ENCODE measurements at places on chromosomes 16 and 17.

GRCh38 chr17:38762231-38762630 is 9.7 kb downstream of the PSMB3 start:
- DNase-seq: no peak

- no peak for DNase-seq
These were observed 100.6 kb downstream of the PITPNC1 start for GRCh38 chr17:67477687-67478086.

- DNase-seq: no peak
These were observed 299.4 kb downstream of the CPPED1 start for GRCh38 chr16:12504312-12504711.

DNA sequence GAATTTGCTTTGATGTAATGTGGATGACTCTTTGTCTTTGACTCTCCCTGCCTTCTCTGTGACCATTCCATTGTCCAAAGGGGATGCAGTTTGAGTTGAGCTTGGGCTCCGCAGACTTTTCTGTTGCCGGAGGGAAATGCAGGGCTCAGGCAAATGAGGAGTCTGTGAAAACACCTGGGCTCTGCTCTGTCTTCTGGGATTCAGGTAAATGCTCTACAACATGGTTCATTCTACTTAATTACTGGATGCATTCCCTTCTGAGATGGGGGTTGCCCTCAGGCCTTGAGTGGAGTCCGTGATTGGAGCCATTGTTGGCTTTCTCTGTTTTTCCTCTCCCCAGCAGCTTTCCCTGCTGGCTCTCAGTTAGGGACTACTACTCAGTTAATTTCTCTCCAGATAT is 26.4 kb upstream of the SPNS2 start:
- no peak for DNase-seq

GRCh38 chr17:66268247-66268927 is 34.0 kb upstream of the PRKCA start:
- no peak for DNase-seq

DNA sequence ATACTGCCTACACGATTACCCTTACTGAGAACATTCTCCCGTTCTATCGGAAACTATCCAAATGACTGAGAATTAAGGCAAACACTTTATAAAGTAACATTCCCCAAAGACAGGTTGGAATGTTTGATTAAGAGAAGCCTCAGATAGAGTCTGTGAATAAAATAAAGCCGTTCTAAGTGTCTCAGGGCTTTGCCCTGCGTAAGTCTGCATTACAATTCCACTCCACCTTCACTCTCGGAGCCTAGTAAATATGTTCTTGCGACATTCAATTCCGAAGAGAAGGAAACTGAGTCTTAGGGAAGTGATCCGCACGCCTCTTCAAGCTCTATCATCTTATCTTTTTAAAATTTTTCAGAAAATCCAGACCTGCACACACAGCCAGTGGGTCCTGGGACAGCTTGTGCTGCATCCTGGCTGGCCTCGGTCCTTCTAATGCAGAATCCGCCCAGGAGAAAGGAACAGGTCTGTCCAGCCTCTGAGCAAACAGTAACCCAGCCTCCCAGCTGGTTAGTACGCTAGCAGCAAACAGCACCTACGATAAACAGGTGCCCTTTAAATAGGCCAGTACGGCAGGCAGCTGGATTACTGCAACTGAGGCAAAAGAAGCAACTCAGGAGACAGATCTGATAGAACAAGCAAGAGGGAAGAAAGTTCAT is 254.1 kb upstream of the IRX3 start:
- no peak for DNase-seq

DNA sequence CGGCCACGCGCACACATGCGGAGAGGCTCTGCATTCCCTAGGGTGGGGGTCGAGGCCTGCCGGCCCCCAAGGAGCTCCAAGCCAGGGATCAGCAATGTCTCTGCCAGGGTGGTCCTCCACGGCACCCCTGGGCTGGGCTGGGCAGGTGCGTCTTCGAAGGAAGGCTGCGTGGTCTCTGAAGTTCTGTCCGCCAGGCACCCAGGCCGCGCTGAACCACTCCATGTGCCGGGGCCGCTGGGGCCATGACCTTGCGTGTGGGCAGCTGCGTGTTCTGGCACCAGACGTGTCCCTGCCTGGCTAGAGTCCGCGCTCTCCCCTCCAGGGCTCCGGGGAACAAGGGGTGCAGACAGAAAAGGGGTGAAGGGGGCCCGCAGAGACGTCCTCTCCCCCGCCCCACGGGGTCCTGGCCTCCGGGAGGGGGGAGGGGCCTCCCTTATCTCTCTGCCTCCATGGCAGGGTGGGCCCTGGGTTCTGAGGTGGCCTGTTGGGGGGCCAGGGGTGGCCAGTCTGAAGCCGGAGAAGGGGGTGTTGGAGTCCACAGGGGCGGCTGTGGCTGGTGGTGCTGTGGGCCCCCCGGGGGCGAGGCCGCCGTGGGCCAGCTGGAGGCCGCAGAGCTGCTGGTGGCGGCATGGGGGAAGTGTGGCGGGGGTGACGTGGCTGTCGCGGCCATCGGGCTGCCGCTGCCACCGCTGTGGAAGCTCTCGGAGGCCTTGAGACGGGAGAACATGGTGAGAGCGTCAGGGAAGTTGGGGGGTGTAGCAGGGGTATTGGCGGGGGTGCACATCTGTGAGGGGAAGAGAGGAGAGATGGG is 5.3 kb downstream of the UBALD1 start:
- DNase-seq: no peak

DNA sequence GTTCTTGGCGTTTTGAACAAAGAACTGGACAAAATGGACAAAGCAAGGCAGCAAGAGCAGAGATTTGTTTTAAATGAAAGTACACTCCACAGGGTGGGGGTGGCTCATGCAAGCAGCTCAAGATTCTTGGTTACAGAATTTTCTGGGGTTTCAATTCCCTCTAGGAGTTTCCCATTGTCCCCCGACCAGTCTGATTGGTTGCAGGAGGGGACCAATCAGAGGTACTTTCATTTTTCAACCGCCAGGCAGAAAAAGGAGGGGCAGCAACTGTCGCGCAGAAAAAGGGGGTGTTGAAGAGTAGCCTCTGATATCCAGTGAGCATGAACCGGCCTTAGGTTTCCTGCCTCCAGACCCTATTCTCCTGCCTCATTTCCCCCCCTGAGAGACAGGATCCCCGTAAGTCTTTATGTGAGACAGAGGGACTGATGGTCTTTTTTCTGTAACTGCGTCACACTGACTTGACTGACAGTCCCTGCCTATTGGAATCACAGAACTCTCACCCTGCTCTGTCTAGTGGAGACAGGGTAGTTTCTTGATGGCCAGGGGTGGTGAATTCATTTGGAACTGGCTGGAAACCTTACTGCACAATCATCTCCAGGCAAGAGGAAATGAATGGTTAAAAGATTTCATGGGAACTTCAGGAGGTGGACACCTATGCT is 59.4 kb upstream of the ALOX12 start:
- DNase-seq: no peak

- no peak for DNase-seq
These were observed 22.8 kb downstream of the GPR142 start for GRCh38 chr17:74389937-74390679.

DNA sequence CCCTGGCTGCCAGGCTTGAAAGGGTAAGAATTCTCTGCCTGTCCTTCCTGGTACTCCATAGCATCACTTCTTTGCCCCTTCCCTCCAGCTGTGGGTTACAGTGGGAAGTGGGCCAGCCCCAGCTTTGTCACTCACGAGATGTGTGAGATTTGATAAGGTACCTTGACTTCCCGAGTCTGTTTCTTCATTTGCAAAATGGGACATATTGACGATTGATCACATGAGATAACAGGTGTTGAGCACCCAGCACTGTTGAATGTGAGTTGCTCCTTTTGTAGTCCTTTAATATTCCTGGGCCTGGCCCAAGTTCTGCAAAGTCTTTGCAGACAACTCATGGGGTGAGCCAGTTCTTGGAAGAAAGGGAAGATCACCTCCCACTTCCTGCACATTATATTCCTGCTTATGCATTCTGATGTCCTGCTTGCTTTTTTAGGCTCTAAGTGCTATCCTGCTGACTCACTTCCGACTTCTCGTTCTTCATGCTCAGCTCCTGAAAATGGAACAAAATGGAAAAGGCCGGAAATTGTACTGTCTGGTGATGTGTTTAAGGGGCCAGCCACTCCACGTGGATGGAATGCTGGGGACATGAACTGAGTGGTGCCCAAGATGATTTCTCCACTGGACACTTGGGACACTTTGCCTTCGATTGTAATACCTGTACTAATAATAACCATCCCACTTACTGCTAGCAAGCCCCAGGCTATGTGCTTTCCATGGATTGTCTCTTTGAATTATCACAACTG is 8.3 kb upstream of the NLK start:
- DNase-seq: peak; percentile 2

- no peak for DNase-seq
These were observed 70.0 kb downstream of the TMC6 start for GRCh38 chr17:78058581-78058980.

GRCh38 chr17:27240086-27240801 is 53.7 kb upstream of the WSB1 start:
- no peak for DNase-seq

DNA sequence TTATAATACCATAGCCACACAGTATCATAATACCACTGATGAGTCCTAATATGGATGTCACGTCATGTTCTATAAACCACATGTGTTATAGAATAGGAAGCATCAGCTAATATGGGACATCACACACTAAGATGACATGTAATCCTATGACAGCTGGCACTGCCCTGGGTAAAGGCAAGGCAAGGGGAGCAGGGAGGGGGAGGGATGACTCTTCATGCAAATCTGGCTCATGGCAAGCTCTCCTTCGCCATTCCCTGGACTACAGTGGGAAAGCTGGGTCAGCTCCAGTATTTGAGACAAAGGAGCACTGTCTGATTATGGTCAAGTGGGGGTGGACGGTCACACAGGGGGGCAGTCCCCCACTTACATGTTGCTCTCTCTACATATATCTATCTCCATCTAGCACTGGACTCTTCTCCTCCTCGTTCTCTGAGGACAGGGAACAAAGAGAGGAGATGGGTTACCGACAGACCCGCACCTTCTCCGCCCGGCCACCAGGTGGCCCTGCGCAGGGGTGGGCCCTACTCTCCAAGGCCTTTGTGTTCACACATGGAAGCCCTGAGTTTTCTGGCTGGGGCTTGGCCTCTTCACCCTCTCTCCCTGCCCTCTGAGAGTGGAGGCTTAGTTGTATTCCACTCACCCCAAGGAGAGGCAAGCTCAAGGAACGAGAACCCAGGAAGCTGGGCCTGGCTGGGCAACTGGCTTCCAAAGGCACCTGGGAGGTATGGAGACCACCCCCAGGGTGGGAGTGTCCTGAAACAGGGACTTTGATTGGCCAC is 23.4 kb upstream of the MPO start:
- no peak for DNase-seq

DNA sequence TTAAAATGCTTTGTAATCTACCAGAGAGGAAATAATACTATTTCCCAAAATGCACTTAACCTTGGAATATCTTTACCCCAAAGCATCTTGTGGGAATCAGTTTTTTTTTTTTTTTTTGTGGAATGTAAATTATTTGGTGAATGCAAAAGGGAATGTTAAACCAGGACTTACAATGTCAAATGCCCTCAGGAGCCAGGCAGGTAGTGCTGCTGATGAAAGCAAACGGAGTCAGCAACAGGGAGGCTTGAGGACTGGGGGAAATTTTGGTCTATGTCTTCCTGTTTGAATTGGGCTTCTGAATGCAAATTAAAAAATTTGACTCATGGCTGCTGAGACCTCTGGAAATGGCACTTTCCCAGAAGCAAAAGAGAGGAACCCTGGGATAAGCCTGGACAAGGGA is 96.5 kb upstream of the NLRP1 start:
- DNase-seq: no peak

- DNase-seq: no peak
These were observed 27.0 kb downstream of the CBFB start for GRCh38 chr16:67055712-67056487.

- DNase-seq: no peak
These were observed 49.9 kb downstream of the NT5M start for GRCh38 chr17:17352836-17353624.

DNA sequence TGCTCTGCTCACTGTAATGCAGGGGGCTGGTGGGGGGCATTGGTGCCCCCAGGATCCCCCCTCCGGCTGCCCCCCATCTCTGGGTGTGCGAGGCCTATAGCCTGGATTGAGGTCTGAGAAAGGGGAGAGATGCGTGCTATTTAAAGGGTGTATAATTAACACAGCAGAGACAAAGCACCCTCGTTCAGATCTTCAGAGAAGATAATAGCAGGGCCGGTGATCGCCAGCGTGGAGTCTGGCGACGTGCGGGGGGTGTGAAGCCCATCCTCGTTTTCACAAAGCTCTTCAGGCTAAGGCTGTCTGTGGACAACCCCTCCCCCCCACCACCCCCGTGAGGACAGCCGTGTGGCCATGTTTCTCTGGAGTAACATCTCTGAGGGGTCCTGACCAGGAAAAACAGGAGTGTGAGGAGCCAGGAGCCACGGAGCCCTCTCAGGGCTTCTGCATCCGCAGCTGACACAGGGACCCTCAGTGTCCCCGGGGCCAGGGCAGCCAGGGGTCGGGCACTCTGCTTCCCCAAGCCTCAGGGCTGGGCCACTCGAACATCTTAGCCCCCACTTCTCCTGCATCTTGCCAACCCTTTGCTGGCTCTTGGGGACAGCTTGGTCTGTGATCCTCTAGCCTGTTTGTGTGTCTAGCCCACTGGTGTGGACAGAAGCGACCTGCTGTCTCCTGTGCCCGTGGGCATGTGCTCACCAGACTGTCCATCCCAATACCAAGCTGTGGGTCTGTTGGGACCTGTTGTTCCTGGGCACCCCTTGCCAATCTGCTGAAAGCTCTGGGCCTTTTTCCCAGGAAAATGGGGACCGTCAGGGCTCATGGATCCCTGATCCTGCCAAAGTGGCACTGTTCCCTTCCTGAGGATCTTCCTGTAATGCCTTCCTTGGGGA is 58.9 kb downstream of the BAIAP2 start:
- DNase-seq: no peak

- no peak for DNase-seq
These were observed 6.2 kb downstream of the PLCG2 start for GRCh38 chr16:81785138-81785924.
